ENCODE measurements at places on chromosomes 7 and 10.

GRCh38 chr10:60896033-60896432 lies 48.0 kb downstream of the RHOBTB1 start:
- no peak for DNase-seq

DNA sequence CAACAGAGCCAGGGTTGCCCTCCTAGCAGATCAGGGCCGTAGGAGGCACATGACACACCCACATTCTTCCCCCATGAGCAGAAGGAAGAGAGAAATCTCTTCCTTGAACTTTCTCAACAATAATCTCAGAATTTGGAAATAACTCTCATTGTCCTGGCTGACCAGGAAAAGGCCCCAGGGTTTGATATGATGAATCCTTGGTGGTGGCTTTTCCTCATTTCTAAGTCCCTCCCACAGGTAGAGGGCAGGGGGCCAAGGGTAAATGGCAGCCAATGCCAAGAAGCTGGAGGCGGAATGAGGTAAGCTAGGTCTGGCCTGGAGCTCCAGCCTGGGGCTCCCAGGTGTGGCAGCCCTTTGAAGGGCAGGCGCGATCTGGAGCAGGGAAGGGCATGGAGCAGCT lies 67.8 kb downstream of the GRB10 start:
- no peak for DNase-seq

- no peak for DNase-seq
Observed at GRCh38 chr10:79184145-79184625, 115.4 kb downstream of the ZMIZ1 start.

DNA sequence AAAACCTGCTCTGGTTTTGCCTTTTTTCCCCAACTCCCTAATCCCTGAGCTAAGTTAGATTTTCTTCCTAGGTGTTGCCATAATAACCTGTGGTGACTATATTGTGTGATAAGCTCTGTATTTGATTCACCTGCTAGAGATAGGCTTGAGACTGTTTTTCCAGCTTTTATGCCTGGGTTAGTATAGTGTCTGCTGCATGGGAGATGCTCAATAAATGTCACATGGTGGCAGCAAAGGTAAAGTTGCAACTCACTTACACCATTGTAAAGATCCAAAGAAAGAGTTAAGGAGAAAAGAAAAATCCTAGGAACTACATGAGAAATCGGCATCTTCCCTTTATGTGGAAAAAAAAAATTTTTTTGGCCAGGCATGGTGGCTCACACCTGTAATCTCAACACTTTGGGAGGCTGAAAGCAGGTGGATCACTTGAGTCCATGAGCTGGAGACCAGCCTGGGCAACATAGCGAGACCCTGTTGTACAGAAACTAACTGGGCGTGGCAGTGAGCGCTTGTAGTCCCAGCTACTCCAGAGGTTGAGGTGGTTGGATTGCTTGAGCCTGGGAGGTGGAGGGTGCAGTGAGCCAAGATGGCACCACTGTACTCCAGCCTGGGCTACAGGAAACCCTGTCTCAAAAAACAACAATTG lies 3.7 kb downstream of the CCNJ start:
- no peak for DNase-seq

- no peak for DNase-seq
Observed at GRCh38 chr10:103736044-103736443, 119.3 kb downstream of the SH3PXD2A start.

GRCh38 chr10:121838931-121839330 lies 88.9 kb downstream of the ATE1 start:
- DNase-seq: no peak

- no peak for DNase-seq
Observed at GRCh38 chr10:23439452-23439960, 631 bp downstream of the OTUD1 start.

- no peak for DNase-seq
Observed at GRCh38 chr10:51729822-51730555, 30.6 kb upstream of the CSTF2T start.

DNA sequence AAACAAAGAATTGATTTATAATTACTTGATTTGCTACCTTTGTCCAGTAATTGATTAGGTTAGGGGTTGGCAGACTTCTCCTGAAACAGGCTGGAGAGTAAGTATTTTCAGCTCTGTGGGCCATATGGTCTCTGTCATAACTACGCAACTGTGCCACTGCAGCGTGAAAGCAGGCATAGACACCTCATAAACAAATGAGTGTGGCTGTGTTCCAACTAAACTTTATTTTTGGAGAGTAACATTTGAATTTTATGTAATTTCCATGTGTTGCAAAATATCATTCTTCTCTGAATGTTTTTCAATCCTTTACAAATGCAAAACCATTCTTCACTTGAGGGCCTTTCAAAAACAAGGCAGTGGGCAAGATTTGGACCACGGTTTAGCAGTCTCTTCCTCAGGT lies 76.9 kb downstream of the GALNT17 start:
- no peak for DNase-seq

- DNase-seq: no peak
Observed at GRCh38 chr7:158470336-158470735, 117.3 kb downstream of the PTPRN2 start.

GRCh38 chr10:6044751-6045313 lies 17.3 kb downstream of the IL2RA start:
- DNase-seq: no peak

GRCh38 chr10:3260066-3260834 lies 87.7 kb upstream of the PITRM1 start:
- no peak for DNase-seq

DNA sequence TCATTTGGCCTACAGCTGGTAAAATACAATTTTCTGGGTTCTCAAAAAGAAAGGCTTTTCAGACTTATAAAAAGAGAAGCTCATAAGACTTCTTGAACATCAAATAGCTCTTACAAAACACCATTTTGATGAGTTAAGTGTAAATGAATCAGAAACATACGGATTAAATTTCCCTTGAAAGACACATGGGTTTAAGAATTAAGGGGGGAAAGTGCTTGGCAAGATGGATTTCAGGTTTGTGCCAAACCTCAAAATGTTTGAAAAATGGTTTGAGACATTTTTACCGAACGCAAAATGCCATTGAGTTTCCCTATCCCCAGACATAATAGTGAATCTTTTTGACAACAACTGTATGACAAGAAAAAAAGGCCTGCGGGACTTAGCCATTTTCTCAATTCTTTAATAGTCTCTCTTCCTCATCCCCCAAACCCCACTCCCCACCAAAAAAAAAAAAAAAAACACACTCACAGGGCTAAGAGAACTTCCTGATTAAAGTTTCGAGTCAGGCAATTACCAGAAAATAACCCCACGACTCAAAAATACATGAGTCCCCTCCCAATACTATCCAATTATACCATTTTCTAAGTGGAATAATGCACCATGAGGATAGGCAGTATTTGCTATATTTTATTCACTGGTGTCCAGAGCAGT lies 260.1 kb downstream of the TRIL start:
- no peak for DNase-seq

DNA sequence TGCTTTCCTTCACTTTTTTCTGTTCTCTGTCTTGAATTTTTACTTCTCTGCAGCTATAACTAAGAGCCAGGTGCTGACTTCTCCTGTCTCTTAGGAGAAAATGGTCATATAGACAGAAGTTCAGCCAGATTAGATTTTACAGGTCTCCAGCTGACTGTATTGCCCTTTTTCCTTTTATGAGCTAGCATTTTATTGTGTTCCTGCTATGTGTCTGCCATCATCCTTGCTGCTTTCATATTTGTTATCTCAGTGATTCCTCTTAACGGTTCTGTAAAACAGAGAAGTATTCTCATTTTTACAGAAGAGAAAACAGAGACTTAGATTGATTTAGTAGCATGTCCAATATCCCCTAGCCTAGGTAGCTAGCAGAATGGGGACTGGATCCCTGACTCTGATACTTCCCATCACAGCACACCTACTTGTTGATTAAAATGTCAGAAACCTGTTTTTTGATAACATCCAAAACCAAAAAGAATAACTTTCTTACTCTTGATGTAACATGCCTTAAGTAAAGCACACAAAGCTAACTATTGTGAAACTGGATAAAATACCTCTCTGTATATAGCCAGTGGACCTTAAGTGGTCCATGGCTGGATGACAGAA lies 5.2 kb downstream of the KAT6B start:
- DNase-seq: no peak

DNA sequence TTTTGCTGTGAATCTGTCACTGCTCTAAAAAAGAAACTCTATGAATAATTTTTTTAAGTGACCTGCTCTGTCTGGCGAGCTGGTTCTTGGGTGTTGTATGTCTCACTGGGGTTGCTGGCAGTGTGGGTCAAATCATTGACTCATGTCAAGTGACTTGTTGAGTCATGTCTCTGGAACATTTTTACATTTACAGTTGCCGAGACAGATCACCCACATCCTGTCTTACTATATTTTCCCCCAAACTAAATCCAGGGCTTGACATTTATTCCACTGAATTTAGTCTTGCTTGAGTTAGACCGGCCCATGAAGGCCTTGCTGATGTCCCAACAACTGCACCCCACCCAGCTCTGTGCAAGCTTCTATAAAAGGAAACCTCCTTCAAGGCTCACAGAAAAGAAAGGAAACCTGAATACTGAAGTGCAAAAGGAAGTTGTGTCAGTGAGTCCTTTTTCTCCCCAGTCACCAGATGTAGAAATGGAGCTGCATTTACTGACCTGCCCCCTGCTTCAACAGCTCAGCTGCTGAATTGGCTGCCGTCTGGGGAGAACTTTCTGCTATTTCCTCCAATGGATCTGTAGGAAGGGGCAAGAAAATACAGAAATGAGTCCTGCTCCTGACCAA lies 290.3 kb downstream of the TNS3 start:
- peak; percentile 59 for DNase-seq

DNA sequence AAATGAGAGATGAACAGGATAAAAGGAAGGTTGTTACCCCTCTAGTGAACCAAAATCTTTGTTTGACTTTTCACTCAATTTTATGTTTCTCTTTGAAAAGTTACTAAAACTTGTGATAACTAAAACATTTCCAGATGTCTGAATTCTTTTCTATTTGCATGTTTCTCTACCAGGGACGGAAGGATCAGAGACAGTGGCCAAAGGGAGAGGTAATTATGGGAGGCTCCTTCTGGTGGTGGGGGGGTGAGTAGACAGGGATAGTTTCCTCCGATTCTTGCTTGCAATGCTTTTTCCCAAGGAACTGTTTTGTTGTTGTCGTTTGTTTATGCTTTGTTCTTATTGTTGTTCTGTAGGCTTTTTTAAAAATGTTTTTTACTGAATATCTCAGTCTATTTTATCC lies 374.8 kb downstream of the INHBA start:
- DNase-seq: no peak

GRCh38 chr7:45921699-45922519 lies 837 bp upstream of the IGFBP3 start:
- DNase-seq: no peak

GRCh38 chr10:87861566-87861952 lies 1.8 kb downstream of the KLLN start:
- peak; percentile 62 for DNase-seq

DNA sequence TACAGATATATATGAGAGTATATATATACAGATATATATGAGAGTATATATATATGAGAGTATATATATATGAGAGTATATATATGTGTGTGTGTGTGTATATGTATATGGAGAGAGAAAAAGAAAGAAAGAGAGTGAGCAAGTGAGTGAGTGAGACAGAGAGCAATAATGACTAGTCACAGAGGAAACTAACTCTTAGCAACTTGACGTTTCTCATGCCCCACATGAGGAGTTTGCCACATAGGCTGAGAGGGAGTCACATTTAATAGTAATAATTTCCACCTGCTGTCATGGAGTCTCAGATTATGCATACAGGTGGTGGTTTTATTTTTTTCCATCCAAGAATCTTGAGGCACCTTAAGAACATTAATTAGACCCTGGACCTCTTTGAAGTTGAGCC lies 199.9 kb downstream of the GATA3 start:
- DNase-seq: no peak

GRCh38 chr10:106987362-106987761 lies 177.1 kb downstream of the SORCS1 start:
- DNase-seq: no peak

GRCh38 chr7:29039821-29040578 lies 81.9 kb upstream of the TRIL start:
- DNase-seq: no peak

DNA sequence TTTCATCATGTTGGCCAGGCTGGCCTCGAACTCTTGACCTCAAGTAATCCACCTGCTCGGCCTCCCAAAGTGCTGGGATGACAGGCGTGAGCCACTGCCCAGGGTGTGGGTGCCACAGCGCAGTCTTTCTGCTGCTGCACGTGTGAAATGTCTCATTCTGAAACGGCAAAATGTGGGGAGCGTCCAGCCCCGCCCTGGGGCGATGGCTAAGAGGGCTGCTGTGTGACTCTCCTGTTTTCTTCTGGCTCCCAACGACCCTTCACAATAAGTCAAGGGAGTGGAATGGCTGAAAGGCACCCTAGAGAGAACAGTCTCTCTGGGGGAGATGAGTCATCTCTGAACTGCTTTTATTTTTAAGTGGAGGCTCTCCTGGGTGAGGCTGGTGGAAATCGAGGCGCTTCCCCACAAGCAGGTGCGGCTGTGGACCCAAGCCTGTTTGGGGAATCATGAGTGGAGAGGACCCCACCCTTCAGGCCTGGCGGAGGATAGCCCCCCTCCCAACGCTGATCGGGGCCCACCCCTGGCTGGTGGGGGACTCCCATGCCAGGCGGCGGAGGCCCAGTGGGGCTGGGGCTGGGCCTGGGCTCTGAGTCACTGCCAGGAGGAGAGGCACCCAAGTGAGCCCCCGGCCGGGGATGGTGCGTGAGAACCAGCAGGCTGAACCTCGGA lies 18.0 kb downstream of the ADAP1 start:
- DNase-seq: peak; percentile 76

- DNase-seq: no peak
Observed at GRCh38 chr10:33803248-33803647, 468.8 kb upstream of the NRP1 start.

- no peak for DNase-seq
Observed at GRCh38 chr10:17652585-17652984, 8.6 kb downstream of the STAM start.

- no peak for DNase-seq
Observed at GRCh38 chr7:35463751-35464150, 209.9 kb upstream of the TBX20 start.

- no peak for DNase-seq
Observed at GRCh38 chr7:51019891-51020870, 237.5 kb upstream of the GRB10 start.

DNA sequence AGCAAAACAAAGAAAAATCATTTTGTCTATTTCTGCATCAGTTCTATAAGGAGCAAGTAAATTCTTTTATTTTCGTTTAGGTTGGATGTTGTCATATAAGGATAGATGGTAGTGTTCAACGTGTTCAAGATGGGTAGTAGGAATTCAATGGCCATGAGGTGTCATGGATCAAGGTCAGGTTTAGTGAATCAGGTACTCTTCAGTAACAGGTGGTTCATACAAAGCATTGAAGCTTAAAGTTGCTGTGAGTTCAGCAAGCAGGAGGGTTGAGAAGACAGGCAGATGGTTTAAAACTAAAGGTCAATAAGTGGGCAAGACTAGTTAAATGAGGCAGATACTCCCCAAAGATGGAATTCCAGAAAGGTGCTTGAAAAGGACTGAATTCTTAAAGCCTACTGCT lies 5.6 kb downstream of the LUC7L2 start:
- DNase-seq: no peak

DNA sequence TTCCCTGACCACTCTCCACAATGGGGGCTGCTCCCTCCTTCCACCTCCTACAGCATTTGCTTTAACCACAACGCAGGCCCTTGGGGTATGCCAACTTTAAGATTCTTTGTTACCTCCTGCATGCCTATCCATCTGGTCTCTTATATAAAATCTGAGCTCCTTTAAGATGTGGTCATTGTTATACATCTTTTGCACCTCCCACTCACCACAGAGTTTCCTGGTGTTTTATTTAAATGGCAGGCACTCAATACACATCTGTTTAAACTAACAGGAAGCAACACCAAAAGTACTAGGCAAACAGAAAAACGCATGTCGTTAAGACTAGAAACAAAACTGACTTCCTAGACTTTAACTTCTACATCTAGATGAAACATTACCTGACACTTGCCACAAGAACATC lies 36.3 kb downstream of the SLC25A13 start:
- DNase-seq: no peak

Measured in GM12864 (cell line).